ENCODE measurements at places on chromosomes 4 and X.

- no peak for DNase-seq
These were observed 85.0 kb downstream of the ADRA2C start for GRCh38 chr4:3851211-3851610.

DNA sequence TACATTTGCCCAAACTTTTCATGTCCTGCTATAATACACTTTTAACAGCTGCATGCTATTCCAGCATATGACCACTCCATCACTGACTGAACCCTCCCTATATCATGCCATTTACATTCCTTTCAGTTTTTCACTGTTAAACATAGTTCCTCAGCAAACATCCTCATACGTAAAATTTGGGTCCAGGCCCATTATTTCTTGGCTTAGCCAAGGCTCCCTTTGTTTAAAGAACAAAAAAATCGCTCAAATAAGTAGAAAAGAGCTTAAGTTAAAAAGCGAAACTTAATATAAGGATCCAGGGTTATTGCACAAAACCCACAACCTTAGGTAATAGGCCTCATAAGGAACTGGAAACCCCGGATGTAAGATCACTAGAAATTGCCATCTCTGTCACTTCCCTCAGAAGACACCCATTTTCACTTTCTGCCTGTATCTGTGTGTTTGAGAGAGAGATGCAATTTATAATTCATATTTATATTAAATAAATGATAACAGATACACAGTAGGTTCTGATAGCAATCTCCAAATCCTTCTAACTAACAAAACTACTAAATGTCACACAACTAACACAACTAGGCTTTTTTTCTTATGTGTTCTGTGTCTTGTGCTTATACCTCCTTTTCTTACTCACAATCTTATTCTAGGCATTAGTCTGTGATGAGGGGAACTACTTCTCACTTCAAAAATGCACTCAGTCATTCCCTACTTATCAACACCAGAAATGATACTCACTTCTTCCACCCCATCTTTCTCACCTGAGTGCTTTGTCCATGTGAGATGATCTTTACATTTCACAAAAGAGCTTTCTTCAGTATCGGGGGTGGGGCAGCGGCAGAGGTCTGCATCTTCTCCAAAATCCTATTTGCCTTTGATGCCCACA lies 59.9 kb upstream of the FAM241A start:
- no peak for DNase-seq

- no peak for DNase-seq
These were observed 102.2 kb downstream of the SEL1L3 start for GRCh38 chr4:25760518-25761157.

DNA sequence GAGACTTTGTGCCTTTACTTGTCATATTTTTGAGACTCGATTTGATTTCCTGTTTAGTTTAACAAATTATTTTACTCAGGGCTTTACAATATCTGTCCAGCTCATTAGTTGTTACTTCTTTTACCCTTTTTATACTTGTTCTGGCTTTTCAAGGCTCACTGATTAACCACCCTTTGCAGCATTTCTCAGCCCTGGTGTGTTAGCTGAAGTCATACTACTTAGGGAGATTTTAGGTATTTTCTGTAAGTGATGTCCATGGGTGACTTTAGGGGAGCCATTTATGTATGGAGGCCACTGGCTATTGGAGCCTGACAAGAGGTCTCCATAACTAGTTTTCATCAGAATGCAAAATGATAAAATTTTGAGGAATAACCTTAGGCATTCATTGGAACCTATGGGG lies 147.2 kb downstream of the RPA4 start:
- DNase-seq: no peak

DNA sequence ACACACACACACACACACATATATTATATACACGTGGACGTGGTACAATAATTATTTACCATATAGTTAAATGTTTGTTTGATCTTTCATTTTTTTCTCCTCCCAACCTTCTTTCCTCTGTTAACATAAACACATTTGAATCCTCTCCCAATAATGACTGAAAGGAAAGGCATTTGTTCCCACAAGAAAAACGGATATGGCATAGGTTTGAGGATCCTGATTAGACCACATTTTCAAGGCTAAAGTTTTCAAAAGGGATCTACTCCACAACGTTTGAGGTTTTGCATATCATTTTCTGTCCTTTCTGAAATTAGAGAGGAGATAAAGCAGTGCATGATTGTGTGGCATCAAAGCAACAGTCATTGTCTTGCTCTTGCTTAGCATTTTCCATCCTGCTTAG lies 1883.4 kb downstream of the STIM2 start:
- no peak for DNase-seq

- DNase-seq: no peak
These were observed 56.0 kb upstream of the LRAT start for GRCh38 chr4:154687840-154688239.

DNA sequence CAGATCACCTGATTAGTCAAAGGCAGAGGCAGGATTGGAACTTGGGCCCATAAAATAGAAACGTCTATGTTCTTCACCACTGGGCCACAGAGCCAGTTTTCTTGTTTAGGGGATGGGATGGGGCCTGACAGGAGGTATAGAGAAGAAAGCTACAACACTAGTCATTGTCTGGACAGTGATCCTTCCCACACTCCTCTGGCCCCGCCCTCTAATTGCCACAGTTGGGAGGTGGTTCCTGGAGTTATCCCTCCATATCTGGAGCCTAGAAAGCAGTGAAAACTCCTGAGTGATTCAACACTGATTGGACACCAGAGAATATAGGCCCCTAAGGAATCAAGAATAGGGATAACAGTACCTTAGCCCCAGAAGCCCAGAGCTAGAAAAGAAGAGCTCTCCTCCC lies 22.9 kb downstream of the RASL11B start:
- no peak for DNase-seq

GRCh38 chr4:61212788-61213187 lies 12.7 kb downstream of the ADGRL3 start:
- DNase-seq: no peak

DNA sequence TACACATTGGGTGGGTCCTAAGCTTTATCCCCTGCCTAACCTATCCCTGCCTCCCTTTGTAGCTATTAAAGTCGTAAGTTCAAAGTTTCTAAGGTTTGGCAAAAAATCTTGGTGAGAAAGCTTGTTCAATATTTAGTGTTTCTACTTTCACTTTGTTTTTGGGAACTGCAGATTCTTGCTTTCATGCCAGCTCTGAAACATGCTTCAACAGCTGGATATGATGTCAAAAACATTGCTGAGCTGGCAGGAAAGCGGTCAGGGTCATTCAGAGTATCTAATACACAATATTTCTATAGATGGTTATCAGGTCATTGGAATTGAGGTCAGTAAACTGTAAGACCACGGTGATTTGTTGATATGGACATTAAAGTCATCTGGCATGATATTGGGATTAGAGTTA lies 19.7 kb downstream of the CENPI start:
- DNase-seq: no peak

Measured in stimulated activated CD4-positive, alpha-beta T cell treated with anti-CD3 and anti-CD28 coated beads, Interleukin-12 subunit alpha, Interleukin-12 subunit beta, amount 100 ng/mL, for 24 hours (primary cell).